ENCODE measurements at places on chromosomes 4 and X.

DNA sequence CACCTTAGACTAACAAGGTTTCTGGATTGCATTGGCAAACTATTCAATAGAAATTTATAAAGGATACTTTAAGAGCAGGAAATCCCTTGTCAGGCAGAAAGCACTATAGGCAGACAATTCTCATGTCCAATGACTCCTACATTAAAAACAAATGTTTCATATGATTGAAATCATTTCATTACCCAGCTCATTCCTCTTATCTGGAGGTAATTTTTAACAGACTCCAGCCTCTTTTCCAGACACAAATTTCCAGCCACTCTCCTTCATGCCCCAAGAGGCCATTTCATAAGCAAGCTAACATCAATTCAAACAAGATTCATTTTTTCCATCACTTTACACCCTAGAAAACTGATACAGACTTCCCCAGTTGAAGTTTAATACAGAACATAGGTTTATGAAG lies 495.1 kb upstream of the FRG1 start:
- DNase-seq: no peak

GRCh38 chr4:25792876-25793275 lies 69.9 kb downstream of the SEL1L3 start:
- DNase-seq: no peak

DNA sequence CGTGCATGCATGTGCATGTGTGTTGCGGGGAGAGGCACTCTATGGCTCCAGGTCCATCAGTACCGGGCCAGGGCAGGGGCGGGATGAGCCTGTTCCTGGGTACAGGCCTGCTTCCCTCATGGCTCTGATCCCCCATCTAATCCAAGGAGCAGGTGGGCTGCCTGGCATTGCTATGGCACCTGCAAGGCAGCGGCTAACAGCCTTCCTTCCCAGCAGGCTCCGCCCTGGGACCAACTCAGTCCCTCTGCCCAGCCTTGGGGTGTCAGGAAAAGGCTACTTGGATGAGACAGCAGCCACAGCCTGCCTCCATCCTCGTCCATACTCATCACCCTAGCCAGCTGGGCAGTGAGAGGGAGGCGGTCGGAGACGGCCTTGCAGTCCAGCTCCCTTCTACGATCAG lies 46.5 kb downstream of the PPP2R2C start:
- DNase-seq: no peak

GRCh38 chr4:155846929-155847328 lies 19.1 kb downstream of the ASIC5 start:
- DNase-seq: no peak

DNA sequence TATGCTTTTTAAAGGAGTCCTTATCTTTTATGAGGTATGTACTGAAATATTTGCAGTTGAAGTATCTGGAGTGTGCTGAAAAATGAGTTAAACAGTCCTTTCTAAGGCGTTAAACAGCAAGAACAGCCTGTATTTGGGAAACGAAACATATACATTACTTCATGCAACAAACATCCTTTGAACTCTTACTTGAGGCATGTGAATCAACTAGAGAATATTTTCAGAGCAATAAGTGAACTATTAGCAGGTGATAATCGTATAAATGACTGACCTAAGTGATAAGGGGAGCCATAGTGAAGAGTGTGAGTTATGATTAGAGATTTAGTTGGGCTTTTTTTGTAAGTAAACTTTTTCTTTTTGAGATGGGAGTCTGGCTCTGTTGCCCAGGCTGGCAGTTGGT lies 45.9 kb upstream of the RHOH start:
- DNase-seq: no peak

- DNase-seq: peak; percentile 53
Measured at GRCh38 chr4:156931267-156931666, 40.3 kb downstream of the PDGFC start.

- DNase-seq: peak; percentile 25
Measured at GRCh38 chrX:110242371-110242770, 75.5 kb downstream of the AMMECR1 start.

DNA sequence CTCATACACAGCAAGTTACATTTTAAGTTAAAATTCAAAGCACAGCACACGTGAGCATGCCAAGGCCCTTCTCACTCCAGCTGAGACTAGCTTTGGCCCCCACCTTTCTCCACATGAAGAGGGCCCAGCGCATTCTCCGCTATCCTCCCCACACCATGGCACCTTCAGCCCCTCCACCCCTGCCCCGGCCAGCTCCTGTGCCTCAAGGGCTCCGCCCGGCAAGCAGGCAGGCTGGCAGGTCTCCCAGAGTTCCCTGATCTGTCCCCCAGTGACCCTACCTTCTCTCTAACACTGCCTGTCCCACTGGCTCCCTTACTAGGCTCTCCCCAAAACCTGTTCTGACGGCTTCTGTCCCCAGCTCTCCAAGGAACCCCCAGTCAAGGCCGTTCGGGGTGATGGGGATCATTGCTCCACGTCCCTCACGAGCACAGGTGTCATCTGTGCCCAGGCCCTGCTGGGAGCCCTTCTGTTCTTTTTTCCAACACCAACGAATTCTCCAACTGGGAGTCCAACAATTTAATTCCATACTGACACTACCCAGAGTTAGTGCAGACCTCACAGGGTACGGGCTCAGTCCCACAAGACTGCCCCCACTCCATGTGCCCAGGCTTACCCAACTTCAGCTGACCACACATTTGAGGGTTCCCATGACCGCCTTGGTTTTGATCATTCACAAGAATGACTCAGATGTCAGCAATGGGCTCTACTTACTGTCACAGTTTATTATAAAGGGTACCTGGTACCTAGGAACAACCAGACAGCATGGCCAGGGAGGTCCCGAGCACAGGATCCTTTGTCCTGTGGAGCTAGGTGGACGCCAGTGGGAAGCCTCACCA lies 4.2 kb downstream of the LETM1 start:
- DNase-seq: no peak

DNA sequence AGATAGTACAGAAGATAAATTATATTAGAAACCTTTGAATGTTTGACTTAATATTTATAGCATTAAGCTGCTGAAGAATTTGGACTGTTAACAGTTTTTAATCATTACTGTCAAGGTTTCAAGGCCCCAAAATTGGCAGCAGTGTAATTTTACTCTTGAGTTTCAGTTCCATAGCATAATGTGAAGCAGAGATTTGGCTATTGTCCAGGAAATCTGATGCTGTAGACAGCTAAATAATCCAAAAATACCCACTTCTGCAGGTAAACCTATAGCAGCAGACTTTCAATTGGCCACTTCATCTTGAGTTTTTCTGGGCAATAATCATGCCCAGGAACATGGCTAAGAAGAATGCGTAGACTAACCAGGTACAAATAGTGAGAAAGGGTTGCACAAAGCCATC lies 85.0 kb downstream of the RCHY1 start:
- DNase-seq: no peak

DNA sequence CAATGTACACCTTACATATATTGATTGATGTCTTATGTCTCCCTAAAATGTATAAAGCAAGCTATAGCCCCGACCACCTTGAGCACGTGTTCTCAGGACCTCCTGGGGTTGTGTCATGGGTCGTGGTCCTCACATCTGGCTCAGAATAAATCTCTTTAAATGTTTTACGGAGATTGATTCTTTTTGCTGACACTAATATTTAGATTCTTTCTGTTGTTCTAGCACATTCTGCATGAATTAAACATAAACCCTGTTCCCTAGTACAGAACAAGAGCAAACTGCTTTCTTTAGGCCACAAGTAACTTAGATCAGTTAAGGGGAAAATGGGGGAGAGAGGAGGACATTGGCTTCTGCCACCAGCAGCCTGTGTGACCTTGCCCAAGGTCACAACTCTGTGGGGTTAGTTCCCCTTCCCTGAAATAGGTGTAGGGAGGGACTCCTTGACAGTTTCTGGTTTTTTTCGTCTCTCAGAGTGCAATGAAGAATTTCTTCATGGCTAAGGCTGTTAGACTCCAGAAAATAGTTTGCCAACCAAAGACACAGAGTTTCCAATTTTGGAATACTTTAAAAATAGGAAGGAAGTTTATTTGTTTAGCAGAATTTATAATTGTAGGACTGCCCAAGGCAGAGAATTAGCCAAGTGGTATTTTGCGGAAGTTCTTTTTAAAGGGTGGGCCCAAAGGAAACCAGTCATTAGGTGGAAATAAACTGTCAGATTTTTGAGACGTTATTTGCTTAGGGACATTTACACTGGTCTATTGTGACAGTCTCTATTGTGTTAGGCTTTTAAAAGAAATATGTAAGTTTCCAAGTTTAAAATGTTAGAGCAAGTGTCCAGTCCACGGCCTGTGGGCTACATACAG lies 29.4 kb downstream of the PTTG2 start:
- no peak for DNase-seq

DNA sequence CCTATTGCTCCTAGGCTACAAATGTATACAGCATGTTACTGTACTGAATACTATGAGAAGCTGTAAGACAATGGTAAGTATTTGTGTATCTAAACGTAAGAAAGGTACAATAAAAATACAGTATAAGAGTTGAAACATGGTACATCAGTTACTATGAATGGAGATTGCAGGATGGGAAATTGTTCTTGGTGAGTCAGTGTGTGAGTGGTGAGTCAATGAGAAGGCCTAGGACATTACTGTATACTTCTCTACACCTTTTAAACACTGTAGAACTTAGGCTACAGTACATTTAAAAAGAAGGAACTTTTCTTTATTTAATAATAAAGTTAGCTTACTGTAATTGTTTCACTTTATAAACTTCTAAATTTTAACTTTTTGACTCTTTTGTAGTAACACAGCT lies 2603.2 kb downstream of the PCDH7 start:
- DNase-seq: no peak

- no peak for DNase-seq
Measured at GRCh38 chr4:15714646-15715435, 12.0 kb downstream of the BST1 start.

GRCh38 chr4:37244583-37245390 lies at the start of gene NWD2:
Gene NWD2, plus strand, starts transcription at chr4:37244743. Its CDS starts 325 bp downstream, at chr4:37245068.
- no peak for DNase-seq

- DNase-seq: no peak
Measured at GRCh38 chr4:92339676-92340075, 35.9 kb downstream of the GRID2 start.

DNA sequence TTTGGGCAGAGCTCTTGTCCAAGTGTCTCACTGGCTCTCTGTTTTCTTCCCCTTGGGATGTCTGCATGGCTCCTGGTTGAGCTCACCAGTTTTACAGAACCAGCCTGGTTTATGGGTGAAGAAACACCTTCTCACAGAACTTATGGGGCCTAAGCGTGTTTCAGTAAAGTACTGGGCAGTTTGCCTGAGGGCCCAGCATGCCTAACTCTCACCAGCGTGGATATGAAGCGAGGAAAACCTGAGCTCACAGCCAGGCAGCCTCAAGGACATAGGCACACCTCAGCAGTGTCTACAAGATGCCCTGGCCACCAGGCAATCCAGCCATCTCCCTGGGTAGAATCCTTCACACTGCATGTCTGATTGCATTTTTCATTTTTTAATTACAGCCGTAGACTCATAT lies 9.2 kb downstream of the NHSL2 start:
- DNase-seq: no peak

DNA sequence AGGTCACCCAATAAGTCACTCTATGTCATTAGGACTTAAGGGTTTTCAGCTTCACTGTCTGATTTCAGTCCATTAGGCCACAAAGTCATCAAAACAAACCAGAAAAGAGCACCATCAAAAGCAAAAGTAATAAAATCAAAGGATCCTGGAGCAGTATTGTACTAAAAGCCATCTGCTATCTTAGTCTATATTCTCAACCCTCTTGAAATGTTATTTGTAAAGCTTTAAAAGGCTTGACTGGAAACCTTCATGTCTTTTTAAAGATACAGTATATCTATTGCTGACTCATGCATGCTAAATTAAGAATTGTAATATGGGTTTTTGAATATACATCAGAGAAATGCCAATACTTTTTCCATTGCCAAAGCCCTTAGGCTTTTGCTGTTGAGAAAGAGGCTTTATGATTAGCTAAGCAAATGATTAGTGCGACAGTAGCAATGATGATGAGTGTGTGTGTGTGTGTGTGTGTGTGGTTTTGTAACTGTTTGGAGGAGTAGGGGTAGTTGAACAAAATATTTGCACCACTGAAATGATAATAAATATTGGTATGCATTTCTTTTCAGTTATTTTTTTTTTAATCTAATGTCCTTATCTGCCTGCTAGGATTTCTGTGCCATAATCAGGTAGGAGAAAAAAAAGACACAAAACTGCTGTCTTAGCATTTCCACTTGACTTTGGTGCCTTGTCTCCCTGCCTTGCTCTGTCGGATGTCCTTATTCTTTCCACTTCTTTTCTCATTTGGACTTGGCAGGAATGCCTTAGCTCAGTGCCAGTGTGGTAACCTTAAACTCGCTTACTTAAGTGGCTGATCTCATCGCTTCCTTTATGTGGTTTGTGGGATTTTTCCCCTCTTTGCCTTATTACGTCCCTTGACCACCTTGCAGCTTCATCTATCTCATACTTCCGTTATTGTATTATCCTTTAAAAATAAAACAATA lies 119.7 kb downstream of the PCDH7 start:
- DNase-seq: no peak

GRCh38 chr4:89298155-89298554 lies 9.4 kb downstream of the GPRIN3 start:
- no peak for DNase-seq

GRCh38 chrX:81206476-81206875 lies 4.6 kb downstream of the SH3BGRL start:
- no peak for DNase-seq

DNA sequence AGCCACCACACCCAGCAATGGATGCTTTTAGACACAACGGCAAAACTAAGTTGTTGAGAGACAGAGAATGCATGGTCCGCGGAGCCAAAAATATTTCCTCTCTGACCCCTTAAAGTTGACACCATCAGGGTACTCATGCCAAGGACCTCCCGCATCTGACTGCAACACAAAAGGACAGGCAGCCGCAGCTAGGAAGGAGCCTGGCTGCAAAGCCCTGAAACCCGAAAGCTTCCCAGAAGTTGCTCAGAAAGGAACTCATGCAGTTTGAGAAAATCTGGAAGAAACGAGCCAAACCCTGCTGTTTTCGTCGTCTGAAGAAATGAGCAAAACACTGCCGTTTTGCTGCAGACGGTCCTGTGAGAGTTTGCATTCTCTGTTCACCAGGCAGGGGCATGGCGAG lies 16.5 kb downstream of the DHRSX start:
- no peak for DNase-seq

- DNase-seq: no peak
Measured at GRCh38 chrX:9656871-9657270, 108.8 kb downstream of the GPR143 start.

Data from RWPE1 (cell line).